Cerebellar nuclear complex (tissue), 1 donor: ENCODE measurements at places on chromosomes 3 and 15.

- no peak for DNase-seq
Measured at GRCh38 chr15:40957041-40957555, 3.8 kb downstream of the CHAC1 start.

- DNase-seq, result no peak
Measured at GRCh38 chr3:157182879-157183278, 22.9 kb upstream of the CCNL1 start.

DNA sequence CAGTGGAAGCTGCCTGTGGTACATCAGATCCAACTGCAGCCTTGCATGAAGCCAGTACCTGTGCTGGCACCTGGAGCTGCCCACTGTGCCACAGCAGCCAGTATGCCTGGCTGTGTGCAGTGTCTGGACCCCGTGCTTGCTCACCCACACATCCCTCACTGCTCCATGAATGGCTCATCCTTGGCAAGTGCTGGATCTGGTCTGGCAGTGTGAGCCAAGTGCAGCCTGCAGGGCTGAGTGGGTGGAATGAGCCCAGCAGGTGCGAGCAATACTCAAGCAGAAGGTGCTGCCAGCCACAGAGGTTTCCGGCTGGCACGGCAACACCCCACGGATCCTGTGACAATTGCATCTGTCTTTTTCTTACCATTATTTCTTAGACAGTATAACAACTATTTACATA, 488.2 kb upstream of the ROBO2 start:
- no peak for DNase-seq

- DNase-seq, result no peak
Measured at GRCh38 chr3:45623846-45624245, 29.3 kb downstream of the LIMD1 start.

DNA sequence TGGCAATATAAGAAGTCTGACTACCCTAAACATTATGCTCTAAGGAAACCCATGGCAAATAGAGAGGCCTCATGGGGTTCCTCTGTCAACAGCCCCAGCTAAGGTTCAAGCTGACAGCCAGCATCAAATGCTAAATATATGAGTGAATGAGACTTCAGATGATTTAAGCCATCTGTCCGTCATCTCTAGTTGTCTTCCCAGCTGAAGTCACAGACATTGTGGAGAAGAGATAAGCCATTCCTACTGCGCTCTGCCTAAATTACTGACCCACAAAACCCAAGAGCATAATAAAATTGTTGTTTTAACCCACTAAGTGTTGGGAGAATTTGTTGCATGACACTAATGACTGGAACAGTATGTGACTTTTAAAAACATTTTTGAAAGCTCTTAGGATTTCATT, 87.3 kb upstream of the IGSF10 start:
- DNase-seq, result no peak

GRCh38 chr3:37031096-37031682, 37.9 kb downstream of the MLH1 start:
- DNase-seq, result no peak

DNA sequence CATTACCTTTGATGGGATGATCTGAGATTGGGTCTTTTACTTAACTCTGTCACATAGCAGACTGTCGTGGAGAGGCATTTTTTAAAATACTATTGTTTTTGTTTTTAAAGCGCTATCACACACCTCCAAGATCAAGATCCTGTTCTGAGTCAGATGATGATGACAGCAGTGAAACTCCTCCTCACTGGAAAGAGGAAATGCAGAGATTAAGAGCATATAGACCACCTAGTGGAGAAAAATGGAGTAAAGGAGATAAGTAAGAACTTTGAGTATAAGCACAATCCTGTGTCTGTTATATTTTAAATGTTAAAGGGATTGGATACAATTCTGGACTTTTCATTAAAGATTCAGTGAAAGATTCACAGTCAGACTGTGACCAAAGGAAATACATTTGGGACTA, 18.4 kb upstream of the ZBTB47 start:
- DNase-seq, result no peak

- no peak for DNase-seq
Measured at GRCh38 chr3:54223063-54223462, 100.7 kb downstream of the CACNA2D3 start.

DNA sequence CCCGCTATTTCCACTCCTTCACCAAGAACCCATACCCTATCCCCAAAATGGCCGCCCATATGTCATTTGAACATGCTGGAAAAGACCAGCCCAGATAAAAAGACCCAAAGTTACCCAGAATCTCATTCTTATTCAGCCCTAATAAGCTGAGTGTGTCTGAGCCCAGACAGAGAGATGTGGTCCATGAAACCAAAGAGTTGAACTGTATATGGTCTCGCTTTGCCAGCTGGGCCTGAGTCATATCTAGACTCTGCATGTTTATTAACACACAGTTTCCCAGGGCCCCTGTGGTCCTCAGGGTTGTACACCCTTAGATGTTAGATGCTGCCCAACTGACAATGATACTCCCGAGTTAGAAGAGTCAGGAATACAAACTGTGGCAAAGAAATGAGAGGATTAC, 201.9 kb upstream of the STRIT1 start:
- DNase-seq, result no peak

GRCh38 chr3:24351779-24352469, 142.7 kb downstream of the THRB start:
- DNase-seq, result no peak

- DNase-seq, result no peak
Measured at GRCh38 chr3:168659015-168659414, 563.3 kb upstream of the GOLIM4 start.

DNA sequence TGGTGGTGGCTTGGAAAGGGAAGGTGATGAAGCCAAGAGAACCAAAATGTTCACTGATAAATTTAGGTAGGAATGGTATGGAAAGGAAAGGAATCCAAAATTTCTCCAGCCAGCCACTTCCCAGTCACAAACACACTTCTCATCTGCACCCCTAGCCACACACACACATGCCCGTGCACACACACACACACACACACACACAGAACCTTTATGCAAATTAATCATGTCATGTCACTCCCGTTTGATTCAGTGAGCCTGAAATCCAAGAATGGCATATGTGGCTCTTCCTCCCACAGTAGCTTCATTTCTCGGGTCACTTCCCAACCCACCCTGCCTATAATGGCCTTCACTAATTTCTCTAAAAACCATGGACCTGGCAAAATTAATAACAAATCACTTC, 3.1 kb upstream of the HLTF start:
- DNase-seq, result no peak

- no peak for DNase-seq
Measured at GRCh38 chr3:100360757-100361496, 26.4 kb downstream of the NIT2 start.

DNA sequence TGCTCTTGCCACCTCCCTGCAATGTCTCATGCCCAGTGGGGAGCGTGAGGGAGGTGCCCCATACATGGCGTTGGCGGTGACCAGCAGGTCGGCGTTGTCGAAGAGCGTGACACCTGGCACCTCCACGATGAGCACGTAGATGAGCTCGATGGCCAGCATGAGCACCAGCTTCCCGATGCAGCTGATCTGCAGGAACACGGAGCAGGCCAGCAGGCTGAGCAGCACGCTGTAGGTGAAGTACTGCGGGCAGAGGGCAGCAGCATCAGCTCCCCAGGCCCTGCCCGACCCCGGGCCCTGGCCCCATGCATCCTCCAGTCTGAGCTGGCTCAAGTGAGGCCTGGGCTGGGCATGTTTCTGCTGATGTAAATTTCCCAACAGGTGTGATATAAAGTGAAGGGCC, 98.3 kb downstream of the SEC22A start:
- no peak for DNase-seq

- no peak for DNase-seq
Measured at GRCh38 chr3:180983136-180983535, 6.4 kb downstream of the DNAJC19 start.

- no peak for DNase-seq
Measured at GRCh38 chr3:29410220-29410619, 129.3 kb downstream of the RBMS3 start.

DNA sequence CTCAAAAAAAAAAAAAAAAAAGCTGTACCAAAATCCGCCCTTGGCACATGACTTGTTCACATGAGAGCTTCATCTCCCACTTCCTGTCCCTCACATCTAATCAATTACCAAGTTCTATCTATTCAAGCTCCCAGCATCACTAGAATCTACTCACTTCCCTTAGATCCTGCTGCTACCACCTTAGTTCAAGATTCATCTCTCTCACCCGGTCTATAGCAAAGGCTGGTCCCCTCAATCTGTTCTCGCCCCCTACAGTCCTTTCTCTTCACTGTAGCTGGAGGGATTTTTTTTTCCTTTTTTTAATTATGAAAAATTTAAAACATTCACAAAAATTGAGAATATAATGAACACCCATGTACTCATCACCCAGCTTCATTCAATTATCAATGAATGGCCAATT, 16.7 kb upstream of the GPR160 start:
- no peak for DNase-seq

- DNase-seq, result no peak
Measured at GRCh38 chr15:34794590-34795206, 651 bp downstream of the ACTC1 start.

GRCh38 chr15:80790236-80790635, 11.1 kb downstream of the CEMIP start:
- DNase-seq, result no peak

GRCh38 chr15:85071061-85071460, 89.4 kb downstream of the PDE8A start:
- DNase-seq, result no peak

DNA sequence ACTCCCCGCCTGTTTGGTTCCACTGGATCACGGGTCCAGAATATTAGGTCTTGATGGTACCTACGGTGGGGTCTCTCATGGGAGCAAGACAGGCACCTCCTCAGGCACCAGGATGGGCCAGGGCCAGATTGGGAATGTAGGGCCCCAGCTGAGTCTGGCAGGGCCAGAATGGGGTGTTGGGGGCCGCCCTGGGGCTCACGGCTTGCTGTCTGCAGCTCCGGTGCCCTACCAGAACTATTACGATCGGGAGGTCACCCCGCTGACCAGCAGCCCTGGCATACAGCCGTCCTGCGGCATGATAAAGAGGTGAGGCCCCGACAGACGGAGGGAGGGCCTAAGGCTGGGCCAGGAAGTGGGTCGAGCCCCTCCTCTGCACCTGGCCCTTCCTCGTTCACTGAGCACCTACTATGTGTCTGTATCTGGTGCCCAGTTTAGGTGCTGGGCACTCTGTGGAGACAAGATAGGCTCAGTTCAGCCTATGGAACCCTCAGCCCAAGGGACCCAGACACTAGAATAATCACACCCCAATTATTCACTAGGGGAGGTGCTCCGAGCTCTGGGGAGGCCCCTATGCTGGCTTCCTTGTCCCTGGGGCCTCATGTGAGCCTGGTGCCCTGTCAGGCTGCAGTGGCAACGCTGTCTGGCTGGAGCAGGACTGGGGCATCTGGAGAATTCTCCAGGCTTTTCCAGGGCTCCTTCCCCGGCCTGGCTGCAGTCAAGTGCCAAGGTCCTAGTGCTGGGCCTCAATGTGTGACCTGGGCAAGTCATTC, 37.9 kb downstream of the PSTPIP1 start:
- no peak for DNase-seq

DNA sequence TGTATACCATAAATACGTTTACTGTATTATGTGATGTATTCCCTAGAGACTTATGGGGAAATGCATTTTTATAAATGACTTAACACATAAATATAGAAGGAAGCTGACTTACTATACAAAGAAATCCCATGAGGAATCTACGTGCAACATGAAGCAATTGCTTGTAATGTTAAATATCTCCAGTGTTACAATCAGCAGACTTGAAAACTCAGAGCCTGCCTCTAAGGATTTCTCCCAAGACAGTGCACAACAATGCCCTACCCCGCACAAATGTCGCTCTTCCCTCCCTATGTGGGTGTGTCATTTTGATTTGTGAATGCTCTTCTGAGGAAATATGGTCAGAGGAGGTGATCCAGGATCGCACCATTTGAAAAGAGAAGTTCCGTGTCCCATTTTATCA, 629.0 kb downstream of the NR2F2 start:
- no peak for DNase-seq

GRCh38 chr15:52331490-52332240, 36.1 kb upstream of the MYO5C start:
- DNase-seq, result no peak

DNA sequence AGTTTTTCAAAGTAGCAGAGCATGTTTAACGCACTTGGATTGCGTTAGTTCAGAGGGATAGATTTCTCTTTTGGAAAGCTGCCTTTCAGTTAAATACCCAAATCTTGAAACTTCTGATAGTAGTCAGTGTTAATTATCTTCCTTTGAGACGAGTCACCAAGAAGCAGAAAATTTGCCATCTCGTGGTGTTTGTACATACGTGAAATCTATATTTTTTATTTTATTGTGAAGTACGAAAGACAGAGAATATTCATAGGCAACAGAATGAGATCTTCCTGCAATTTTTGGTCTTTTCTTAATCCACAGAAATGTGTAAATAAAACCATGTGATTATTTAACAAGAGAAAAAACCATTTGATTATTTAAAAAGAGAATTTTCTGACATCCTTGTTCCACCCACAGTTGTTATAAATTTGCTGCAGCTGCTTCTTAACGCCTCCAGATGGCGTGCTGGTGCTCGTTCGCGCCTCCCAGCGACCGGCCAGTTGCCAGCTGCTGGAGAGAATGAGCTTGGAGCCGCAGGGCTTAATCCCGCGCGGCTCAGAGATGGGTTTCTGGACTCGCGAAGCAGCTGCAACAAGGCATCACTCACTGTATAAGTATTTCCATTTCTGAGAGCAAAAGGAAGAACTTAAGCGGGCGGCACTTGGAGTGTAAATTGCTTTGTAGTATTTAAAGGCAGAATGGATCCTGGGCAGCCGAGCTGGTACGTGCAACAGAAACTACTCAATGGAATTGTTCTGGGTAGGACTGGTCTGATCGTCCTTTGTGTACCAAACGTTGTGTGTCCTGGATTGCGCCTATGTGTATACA, 10.5 kb upstream of the SLITRK3 start:
- peak; percentile 48 for DNase-seq

DNA sequence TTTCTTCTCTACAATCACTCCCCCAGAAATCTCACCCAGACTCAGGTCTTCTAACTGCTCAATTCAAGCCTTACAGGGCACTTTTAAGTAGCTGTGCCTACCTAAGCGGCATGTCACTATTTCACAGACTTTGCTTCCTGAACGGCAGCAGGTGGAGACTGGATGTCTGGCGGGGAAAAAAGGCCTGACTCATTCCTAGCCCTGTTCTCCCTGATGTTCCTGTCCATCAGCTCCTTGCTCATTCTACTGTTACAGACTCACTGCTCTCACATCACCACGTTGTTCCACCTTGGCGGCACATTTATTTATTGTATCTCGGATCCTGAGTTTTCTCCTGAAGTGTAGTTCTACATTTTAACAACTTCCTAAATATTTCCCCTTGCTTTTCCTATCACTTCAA, 52.6 kb upstream of the ATP11B start:
- DNase-seq, result no peak

GRCh38 chr3:49461443-49462171, 8.5 kb upstream of the DAG1 start:
- no peak for DNase-seq

DNA sequence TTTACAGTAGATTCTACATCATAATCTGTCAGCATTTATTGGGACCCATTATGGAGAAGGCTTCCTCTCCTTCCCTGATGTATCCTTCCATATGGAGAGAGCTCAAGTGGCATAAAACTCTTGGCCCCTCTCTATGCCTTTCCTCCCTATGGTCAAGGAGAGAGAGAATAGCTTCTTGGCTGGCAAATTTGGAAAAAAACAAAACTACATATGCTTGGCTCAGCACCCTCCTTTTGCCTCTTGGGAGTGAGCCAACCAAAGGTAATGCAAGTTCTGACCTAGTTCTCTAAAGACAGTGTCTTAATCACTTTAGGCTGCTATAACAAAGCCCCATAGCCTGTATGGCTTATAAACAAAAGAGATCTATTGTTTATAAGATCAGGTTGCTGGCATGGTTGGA, 37.5 kb downstream of the C3orf70 start:
- peak; percentile 65 for DNase-seq

GRCh38 chr3:17639765-17640164, 102.7 kb downstream of the TBC1D5 start:
- no peak for DNase-seq
